ENCODE measurements at places on chromosomes 11 and 22.

DNA sequence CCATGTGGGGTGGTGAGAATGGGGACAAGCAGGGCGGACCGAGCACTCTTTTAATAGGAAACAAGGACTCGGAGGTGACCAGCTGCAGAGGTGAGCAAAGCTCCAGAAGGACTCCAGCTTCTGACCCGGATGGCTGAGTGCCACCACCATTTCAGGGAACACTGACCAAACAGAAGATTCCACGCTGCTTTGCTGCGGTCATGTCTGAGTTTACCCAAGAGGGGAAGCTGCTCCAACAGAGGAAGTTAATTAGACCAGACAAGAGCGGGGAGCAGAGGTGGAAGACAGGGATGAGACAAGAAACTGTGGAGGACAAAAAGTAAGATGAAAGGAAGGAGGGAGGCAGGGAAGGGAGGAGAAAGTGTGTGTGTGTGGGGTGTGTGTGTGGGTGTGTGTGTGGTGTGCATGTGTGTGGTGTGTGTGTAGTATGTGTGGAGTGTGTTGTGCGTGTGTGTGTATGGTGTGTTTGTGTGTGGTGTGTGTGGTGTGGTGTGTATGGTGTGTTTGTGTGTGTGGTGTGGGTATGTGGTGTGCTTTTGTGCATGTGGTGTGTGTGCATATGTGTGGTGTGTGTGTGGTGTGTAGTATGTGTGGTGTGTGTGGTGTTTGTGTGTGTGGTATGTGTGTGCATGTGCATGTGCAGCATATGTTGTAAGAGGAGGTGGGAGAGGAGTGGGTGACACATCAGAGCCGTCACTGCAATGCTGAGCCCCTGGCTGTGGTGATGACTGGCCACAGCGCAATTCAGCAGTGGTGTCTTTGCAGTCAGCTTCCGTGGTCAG lies 82.2 kb upstream of the AKIP1 start:
- DNase-seq = no peak

- no peak for DNase-seq
Measured at GRCh38 chr11:8020244-8020597, 33.1 kb downstream of the EIF3F start.

DNA sequence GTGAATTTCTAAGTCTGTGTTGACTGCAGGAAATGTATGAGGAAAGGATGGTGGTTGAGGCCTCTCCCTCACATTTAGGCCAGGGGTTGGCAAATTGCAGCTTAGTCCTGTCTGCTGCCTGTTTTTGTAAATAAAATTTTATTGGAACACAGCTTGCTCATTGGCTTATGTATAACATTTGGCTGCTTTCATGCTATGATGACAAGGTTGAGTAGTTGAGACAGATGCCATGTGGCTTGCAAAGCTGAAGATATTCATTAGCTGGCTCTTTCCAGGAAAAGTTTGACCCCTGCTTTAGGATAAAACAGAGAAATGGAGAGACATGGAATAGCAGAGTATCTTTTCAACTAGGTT lies 46.2 kb downstream of the BCR start:
- DNase-seq = no peak

DNA sequence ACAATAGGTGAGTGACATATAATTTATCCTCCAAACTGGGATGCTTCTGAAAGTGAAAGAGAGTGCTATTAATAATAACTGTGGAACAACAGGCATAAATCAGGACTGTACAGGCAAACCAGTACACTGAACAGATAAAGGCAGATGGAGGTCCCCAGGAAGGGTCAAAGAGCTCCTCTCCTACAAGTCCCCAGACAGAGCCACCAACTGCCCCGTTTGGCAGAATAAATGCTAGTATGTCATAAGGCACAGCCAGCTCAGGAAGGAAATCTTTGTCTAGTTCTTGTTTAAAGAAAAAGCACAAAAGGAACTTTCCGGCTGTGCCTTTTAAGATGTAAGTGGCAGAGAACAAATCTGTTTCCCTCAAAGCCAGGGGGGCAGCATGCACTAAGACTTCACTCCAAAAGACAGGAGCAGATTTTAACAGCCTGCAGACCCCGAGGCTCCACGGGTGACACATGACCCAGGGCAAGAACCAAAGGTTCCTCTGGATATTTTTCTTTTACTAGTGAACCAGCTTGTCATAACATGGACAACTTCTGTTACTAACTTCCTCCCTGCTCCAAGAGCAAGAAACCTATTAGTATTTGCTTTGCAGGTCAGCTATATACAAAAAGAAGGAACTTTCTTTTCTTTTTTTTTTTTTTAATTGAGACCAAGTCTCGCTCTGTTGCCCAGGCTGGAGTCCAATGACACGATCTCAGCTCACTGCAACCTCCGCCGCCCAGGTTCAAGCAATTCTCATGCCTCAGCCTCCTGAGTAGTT lies 50.2 kb downstream of the MYH9 start:
- DNase-seq = no peak

DNA sequence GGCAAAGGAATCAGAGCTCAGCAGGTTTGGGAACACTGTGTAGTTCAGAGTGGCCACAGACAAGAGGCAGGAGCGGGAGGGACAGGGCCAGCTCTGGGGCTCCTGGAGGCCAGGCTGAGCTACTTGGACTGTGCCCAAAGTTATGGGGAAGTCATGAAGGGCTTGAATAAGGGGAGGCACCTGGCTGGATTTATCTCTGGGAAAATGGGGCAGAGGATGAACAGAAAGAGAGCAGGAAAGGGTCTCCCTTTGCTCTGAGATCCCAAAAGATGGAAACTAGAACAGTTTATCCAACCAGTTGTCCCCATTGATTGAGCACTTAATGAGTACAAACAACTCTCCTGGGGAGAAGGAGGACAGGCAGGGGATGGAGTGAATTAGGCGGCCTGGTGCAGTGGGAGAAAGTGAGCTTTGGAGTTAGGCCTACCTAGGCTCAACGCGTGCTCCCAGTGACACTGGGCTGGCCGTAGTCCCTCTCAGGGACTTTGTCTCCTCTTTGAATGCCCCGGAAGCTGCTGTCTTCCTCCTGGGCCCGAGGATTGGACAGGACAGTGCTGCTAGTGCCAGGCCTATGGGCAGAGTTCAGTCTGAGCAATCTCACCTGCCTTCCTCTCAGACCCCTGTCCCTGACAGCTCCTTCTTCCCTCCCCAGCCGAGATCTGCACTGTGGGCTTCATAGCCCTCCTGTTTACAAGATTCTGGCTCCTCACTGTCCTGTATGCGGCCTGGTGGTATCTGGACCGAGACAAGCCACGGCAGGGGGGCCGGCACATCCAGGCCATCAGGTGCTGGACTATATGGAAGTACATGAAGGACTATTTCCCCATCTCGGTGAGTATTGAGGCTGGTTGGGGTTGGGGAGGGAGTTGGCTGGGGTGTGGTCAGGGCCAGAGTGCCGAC lies 2.0 kb downstream of the MOGAT2 start:
- no peak for DNase-seq

GRCh38 chr11:9761441-9761945 lies 97.6 kb downstream of the SWAP70 start:
- no peak for DNase-seq

DNA sequence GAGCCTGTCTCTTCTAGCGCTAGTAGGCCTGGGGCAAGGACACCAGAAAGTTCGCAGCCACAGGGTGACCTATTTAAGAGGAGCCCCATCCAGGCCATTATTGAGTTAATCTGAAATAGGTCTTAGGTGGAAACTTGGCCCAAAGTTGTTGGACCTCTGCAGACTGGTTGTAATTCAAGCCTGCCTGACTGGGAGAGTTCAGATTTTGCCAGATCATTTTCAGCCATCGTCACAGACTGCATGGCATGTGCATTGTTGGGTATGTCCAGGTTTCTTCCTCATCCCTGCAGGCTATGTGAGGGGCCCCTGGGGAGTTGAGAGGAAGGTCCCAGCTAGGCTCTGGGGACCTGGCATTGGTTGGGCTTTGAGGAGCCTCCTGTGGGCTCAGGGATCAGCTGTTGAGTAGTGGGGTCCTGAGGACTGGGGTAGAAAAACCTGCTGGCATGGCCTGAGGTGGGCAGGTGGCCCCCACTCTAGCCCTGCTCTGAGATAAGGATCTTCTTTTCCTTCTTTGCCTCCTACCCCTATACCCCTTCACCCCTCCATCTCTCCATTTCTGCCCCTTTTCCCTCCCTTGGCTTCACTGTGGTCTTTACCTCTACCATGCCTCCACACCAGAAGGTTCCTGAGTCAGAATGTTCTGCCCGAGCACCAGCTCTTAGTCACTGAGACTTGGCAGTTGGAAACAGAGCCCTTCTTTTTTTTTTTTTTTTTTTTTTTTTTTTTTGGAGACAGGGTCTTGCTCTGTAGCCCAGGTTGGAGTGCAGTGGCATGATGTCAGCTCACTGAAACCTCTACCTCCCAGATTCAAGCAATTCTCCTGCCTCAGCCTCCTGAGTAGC lies 112.7 kb downstream of the MORC2 start:
- no peak for DNase-seq

- no peak for DNase-seq
Measured at GRCh38 chr11:47156333-47156732, 20.3 kb downstream of the ARFGAP2 start.

DNA sequence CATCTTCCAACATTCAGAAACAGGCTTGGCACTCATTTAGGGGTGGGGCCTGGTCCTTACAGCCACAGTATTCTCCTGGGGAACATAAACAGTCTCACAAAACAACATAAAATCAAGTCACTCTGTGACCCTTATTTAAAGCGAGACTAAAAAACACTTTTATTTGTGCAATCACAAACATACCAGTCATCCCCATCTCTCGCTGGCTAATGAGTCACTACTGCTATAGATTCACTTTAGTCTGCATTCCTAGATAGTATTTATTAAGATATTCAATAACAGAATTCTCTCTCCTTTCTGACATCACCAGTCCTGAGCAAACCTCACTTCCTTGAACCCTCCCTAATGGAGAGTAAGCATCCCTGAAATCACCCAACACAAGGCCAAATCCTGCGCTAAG lies 68.0 kb downstream of the ZBTB44 start:
- DNase-seq = no peak

DNA sequence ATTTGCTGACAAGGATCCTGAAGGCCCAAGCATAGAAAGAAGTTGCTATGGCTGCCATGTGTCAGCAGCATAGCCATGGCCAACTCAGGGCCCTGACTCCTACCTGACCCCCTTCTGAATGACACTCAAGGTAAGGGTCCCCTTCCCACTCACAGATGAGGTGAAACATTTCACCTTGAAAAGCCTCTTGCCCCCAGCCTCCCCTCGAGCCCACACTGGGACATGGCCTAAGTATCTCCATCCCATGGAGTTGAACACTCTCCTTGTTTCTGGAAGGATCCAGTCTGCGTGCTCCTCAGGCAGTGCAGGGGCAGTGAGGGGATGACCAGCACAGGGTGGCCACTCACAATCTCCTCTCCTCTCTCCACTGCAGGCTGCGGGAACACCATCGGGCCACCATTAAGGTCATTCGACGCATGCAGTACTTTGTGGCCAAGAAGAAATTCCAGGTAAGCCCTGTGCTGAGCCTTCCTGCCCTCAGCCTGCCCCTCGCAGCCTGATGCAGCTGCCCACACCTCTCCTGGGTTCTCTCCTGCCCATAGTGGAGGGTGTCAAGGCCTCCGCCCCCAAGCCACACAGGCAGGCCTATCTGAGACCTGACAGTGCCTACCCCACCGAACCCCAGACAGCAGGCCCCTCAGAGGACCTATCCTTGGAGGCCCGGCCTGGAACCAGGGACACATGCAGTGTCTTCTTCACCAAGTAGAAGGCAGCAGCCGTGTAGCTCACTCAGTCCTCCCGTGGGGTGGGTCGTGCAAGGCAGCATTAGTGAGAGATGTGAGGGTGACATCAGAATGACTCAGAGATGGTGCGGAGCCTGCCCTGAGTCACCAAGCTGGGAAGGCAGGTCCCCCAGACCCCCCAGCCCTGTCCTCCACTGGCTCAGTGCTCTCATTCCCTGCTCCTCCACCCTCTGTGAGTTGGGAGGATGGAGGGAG lies 68.9 kb upstream of the KCNQ1OT1 start:
- no peak for DNase-seq

GRCh38 chr22:41518048-41518347 lies 26.3 kb downstream of the POLR3H start:
- no peak for DNase-seq

- no peak for DNase-seq
Measured at GRCh38 chr11:125170510-125171031, 6.0 kb downstream of the PKNOX2 start.

DNA sequence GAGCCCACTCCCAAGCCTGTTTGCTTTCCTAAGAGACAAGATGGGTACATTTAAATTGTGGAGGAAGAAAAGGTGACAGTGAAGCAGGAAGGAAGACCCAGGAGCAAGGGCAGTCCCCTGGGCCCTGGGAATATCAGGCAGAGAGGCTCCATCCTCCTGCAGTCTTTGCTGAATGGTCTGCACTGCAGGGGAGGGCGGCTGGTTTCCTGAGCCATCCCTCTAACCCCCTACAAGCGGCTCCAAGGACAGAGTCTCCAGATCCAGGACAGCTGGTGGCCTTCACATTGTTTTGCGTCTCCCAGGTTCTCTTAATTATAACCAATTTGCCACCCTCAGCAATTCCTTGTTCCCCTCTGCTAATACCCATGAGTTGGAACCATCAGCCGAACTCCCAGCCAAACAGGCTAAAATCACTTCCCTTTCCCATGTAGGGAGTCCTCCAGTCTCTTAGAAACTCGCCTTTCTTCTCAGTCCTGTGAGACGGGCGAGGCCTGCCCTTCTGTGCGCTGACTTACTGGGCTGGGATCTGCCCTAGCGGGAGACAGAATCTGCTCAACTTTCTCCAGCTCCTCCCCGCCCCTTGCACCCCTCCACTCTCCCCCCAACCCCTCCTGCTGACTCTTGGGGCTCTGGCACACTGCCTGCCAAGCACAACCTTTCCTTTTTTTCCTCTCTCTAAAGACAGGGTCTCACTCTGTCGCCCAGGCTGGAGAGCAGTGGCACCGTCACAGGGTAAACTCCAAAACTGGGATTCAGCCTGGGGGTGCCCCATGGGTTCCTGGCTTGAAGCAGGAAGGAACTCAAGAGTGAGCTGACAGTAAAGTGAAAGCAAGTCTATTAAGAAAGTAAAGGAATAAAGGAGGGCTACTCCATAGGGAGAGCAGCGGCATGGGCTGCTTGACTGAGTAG lies 53.4 kb upstream of the EMID1 start:
- DNase-seq = no peak

DNA sequence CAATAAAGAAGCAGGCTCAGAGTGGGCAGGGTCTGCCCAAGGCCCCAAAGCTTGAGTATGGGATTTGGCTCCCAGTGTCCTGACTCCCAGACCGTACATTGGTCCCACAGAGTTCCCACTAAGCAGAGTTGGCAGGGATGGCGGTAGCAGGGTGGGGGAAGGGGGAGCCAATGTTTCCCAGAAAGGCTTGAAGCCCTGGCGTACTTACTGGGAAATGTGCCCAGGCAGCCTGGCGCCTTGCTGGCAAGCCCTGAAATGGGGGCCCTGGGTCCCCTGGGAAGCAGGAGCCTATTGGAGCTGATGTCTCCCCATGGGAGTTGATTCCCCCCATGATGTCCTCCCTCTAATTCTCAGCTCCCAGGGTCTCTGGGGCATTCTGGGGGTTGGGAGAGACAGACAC lies 9.3 kb downstream of the ARHGEF17 start:
- DNase-seq = no peak

- peak; percentile 10 for DNase-seq
Measured at GRCh38 chr11:14644226-14645014, 816 bp downstream of the PDE3B start.
